ENCODE measurements at places on chromosomes 7 and 10. TPM values are rescaled to one million over a fixed set of nuclear protein-coding genes. Genes with fewer than 3 reads are reported as not detected.
A peak's percentile ranks its signal among the peaks of the same experiment; 100 is the strongest.

DNA sequence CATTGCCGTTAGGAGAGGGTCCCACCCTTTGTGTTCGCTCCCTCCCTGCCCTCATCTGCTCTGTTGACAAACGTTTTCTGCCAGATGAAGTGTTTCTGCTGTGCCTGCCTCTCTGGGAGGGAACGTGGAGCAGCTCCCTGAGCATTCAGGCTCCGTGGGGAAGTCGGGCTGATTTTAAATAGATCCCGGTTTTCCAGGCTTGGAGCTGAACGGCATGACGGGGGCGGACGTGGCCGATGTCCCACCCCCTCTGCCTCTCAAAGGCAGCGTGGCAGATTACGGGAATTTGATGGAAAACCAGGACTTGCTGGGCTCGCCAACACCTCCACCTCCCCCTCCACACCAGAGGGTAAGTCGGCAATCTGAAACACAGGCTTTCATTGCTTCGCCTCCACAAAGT lies 101.9 kb upstream of the NPS start:
- no peaks in the 10 kb centered on the region for H3K27me3 ChIP-seq
- no peaks in the 10 kb centered on the region for H3K4me1 ChIP-seq
- no peak overlapping the region for H3K4me3 ChIP-seq
- DNase-seq: no peak
- H3K27ac ChIP-seq: no peak overlapping the region
- no peaks in the 10 kb centered on the region for H3K36me3 ChIP-seq

GRCh38 chr7:157775021-157775559 lies 438.3 kb downstream of the DNAJB6 start:
- no peak for DNase-seq
- H3K27ac ChIP-seq: no peak overlapping the region
- H3K27me3 ChIP-seq: no peaks in the 10 kb centered on the region
- no peaks in the 10 kb centered on the region for H3K36me3 ChIP-seq

- H3K4me3 ChIP-seq: peak overlapping the region; percentile 28
- peaks cover 20% of the 10 kb centered on the region for H3K36me3 ChIP-seq
- H3K27me3 ChIP-seq: no peaks in the 10 kb centered on the region
- H3K4me1 ChIP-seq: peaks cover 43% of the 10 kb centered on the region
- DNase-seq: peak; percentile 60
Measured at GRCh38 chr10:30456266-30456665, 22.3 kb downstream of the MAP3K8 start.

DNA sequence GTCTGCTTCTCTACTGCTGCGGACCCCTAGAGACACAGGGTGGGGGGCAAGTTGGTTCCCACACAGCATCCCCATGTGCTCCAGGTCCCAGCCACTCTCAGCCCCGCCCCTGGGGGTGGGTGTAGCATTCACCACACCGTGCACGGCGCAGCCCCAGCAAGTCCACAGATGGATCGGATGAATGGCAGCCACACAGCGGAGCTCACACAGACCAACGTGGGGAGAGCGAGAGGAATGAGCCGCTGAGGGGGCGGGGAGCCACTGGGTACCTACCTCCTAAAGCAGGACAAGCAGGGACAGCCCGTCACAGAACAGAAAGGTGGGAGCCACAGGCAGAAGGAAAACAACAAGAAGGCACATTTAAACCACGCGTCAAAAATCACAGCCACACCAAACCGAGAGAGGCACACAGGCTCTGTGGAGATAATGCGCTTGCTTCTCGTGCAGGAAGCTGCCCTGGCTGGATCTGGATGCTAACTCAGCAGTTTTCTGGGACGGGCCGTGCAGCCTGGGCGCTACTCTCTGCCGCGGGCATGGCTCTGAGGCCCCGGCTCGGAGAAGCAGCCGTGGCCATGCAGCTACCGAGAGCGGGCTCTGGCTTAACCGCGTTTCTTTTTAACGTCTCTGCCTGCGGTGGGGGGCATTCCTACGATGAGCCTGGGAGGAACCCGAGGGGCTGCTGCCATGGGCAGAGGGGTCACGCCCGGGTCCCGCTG lies 102.5 kb downstream of the CYTH3 start:
- no peak overlapping the region for H3K4me3 ChIP-seq
- no peak overlapping the region for H3K27ac ChIP-seq
- H3K27me3 ChIP-seq: no peaks in the 10 kb centered on the region
- H3K36me3 ChIP-seq: no peaks in the 10 kb centered on the region

- H3K4me1 ChIP-seq: peaks cover 13% of the 10 kb centered on the region
- H3K27me3 ChIP-seq: no peaks in the 10 kb centered on the region
- no peak for DNase-seq
- H3K36me3 ChIP-seq: no peaks in the 10 kb centered on the region
- no peak overlapping the region for H3K27ac ChIP-seq
- H3K4me3 ChIP-seq: no peak overlapping the region
Measured at GRCh38 chr10:69361303-69361614, 55.5 kb downstream of the TACR2 start.

GRCh38 chr10:71303569-71303907 lies 15.5 kb upstream of the SLC29A3 start:
- H3K4me3 ChIP-seq: no peak overlapping the region
- DNase-seq: no peak
- no peak overlapping the region for H3K27ac ChIP-seq

The ADRA2A gene
- polyA plus RNA-seq: 0.01 TPM

GRCh38 chr7:81361769-81362312 lies 408.0 kb downstream of the HGF start:
- no peaks in the 10 kb centered on the region for H3K27me3 ChIP-seq
- DNase-seq: no peak
- no peak overlapping the region for H3K4me3 ChIP-seq
- H3K4me1 ChIP-seq: no peaks in the 10 kb centered on the region

GRCh38 chr10:86048973-86049372 lies 317.6 kb downstream of the GRID1 start:
- no peaks in the 10 kb centered on the region for H3K27me3 ChIP-seq
- no peak for DNase-seq
- no peaks in the 10 kb centered on the region for H3K4me1 ChIP-seq
- no peak overlapping the region for H3K27ac ChIP-seq

GRCh38 chr10:70348228-70348850 lies 34.1 kb downstream of the LRRC20 start:
- H3K27ac ChIP-seq: no peak overlapping the region
- peak; percentile 50 for DNase-seq
- H3K4me1 ChIP-seq: no peaks in the 10 kb centered on the region
- no peaks in the 10 kb centered on the region for H3K27me3 ChIP-seq
- no peaks in the 10 kb centered on the region for H3K36me3 ChIP-seq

DNA sequence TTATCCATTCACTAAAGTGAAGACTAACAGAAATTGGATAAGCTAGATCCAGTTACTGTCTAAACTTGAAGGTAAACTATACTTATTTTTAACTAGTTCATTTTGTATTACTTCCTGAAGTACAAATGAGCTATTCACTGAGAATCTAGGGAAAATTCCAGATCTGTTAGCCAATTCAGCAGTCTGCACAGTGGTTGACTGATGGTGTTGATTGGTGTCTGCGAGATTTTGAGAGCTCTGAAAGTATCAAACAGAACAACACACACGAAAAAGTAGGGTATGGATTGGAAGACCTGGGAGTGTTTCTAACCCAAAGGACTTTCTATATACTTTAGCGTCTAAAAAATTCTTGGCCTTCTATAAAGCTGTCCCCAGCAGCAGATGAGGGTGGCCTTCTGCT lies 33.6 kb upstream of the AGR2 start:
- peaks cover 7% of the 10 kb centered on the region for H3K4me1 ChIP-seq
- H3K27ac ChIP-seq: no peak overlapping the region
- H3K27me3 ChIP-seq: no peaks in the 10 kb centered on the region
- DNase-seq: no peak
- H3K36me3 ChIP-seq: no peaks in the 10 kb centered on the region
- no peak overlapping the region for H3K4me3 ChIP-seq

The CDNF gene
- 2.1 TPM for polyA plus RNA-seq

The ZFAND4 gene
- polyA plus RNA-seq: 10.9 TPM

The NPFFR1 gene
- polyA plus RNA-seq: not detected

DNA sequence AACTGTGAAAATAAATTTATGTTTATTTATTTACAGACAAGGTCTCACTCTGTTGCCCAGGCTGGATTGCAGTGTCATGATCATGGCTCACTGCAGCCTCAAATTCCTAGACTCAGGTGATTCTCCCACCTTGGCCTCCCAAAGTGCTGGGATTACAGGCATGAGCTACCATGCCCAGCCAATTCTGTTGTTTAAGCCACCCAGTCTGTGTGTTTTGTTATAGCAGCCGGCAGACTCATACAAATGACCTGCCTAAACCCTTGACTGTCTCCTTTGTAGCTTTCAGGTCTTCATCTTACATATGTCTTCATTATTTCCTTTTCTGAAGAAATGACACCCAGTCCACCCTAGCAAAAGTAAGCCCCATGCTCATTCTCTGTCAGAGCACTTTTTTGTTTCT lies 43.8 kb upstream of the KMT2C start:
- no peak for DNase-seq
- H3K27ac ChIP-seq: no peak overlapping the region
- no peaks in the 10 kb centered on the region for H3K27me3 ChIP-seq
- no peaks in the 10 kb centered on the region for H3K36me3 ChIP-seq

Measured in B cell (primary cell).